ENCODE measurements at places on chromosomes 3 and 15. TPM values are rescaled to one million over a fixed set of nuclear protein-coding genes. Genes with fewer than 3 reads are reported as not detected.

GRCh38 chr15:31270767-31271166 is 55.9 kb upstream of the KLF13 start:
- no peak for DNase-seq

- no peak for DNase-seq
Measured at GRCh38 chr15:39247574-39247973, 333.3 kb upstream of the THBS1 start.

Gene KBTBD13
- total RNA-seq = not detected

DNA sequence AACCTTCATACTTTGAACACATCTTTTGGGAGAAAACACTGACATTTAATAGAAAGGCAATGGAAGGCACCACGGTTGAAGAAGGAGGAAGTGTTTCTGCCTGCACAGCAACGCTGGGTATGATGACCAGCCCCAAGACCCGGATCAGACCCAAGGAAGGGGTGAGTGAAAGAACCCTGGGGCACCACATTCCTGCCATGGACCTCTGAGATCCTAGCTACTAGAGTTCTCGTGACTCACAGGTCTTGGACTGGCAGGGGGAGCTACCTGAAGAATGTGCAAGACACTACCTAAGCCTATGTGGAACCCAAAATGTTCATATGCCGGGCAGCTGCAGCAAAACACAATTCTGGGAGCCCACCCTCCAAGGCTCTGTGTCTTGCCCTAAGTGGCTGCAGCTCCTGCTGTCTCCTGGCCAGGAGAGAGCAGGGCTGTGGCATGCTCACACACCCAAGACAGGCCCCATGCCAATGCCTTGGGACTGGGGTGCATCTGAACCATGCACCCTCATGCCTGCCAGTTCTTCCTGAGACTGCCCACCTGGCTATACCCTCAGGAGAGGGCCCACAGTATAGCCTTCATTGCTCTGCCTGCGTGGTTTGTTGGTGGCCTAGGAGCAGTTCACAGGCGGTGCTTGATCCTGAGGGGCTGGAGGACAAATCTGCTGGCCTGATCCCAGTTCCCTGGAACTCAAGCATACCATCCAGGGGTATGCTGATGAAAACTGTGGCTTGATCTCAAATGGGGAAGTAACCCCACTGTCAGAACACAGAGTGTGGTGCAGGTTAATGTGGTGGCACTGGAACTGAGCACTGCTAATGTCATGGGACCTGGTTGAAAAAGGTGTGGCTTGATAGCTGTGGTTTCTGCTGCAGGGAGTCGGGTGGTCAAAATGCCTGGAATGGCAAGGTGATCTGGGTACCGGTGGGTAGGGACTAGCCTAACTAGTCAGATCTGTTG is 353.3 kb upstream of the ARHGEF26 start:
- DNase-seq = no peak

DNA sequence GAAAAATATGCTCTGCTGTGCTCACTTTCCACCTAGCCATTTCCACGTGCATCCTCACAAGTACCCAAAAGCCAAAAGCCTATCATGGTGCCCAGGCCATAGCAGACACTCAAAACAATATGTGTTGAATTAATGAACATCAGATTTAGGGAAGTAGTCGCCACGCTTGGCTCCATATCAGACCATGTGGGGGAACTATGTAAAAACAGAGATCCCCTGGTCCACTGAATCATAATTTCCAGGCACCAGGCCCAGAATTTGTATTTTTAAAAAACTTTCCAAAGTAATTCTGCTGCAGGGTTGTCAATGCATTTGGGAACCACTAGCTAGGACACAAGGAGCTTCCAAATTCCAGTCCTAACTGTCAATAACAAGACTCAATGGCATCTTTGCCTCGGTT is 77.3 kb downstream of the CNTN3 start:
- no peak for DNase-seq
